Thymus (tissue), 14 donors: ENCODE measurements at places on chromosomes 16 and 17.
A peak's percentile ranks its signal among the peaks of the same experiment; 100 is the strongest.

DNA sequence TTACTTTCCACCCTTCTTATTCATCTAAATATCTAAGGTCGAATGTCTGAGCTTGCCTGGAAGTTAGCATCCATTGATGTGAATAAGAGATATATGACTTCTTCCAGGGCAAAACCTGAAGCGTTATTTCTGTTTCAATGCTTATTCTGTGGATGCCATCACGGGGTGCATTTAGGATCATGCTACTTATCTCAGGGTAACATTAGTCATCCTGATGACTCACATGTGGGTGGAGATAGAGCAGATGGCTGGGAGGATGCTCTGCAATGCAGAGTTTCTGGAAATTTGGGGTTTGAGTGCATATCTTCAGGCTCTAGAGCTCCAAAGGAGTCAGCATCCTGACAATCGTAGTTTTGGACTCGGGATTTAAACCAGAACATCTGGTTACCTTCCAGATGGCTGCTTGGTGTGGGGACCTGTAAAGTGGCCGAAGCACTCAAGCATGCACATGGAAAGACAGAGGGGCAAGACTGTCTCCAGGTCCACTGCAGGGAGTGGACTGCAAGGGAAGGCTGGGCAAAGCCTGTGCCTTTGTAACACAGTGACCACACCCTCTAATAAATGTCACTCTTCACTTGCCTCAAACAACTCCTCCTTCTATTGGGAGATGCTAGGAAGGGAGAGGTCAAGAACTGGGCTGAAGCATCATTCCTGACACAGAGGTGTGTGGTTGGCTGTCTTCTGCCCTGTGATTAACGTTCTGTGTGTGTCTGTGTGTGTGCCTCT lies 175.2 kb upstream of the SALL1 start:
- no peak for DNase-seq

GRCh38 chr16:1264345-1265089 lies 8.6 kb downstream of the TPSD1 start:
- DNase-seq: no peak

DNA sequence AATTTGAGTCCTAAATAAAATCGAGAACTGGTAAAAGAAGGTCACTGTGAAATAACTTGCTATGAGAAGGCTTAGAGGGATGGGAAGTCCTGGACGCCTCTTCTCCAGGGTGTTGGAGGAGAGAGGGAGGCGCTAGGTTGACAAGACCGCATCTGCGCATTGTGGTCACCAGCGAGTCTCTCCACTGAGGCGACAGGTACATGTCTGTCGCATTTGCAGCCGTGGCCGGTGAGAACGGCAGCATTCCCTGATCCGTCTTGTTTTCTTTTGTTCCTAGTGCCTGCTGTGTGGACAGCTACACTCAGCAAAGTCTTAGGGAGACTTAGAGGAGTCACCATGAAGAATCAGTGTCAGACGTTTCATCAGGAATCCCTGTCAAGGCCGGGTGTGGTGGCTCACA lies 8.1 kb upstream of the ATP6V0C start:
- no peak for DNase-seq

DNA sequence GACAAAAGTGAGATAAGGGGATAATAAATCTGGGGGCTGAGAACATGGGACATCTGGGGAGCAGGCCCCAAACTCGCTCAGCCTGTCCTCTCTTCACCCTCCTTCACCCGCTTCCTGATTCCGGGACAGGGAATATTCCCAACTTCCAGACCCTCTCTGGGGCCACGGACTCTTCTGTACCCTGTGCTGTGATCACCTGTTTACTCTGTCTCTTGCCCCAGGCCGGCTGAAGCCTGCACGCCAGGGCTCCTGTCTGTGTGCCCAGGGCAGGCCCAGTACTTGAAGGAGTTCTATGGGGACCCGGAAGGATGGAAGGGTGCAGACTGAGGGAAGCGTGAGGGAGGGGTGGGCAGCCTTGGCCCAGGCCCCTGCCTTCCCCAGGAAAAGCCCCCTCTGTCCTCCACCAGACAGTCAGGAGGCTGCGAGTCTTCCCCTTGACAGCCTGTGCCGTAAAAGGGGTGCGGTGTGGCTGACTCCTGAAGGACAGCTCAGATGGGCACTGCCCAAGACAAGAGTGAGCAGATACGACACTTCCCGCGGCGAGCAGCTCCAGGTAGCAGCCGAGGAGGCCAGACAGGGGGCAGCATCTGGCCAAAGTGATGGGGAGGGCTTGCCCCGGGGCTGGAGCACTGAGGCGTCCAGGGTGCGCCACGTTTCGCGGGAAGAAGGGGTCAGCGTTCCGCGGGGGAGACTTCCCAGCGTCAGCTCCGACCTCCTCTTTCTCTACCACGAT lies 1.0 kb upstream of the CCNF start:
- no peak for DNase-seq

DNA sequence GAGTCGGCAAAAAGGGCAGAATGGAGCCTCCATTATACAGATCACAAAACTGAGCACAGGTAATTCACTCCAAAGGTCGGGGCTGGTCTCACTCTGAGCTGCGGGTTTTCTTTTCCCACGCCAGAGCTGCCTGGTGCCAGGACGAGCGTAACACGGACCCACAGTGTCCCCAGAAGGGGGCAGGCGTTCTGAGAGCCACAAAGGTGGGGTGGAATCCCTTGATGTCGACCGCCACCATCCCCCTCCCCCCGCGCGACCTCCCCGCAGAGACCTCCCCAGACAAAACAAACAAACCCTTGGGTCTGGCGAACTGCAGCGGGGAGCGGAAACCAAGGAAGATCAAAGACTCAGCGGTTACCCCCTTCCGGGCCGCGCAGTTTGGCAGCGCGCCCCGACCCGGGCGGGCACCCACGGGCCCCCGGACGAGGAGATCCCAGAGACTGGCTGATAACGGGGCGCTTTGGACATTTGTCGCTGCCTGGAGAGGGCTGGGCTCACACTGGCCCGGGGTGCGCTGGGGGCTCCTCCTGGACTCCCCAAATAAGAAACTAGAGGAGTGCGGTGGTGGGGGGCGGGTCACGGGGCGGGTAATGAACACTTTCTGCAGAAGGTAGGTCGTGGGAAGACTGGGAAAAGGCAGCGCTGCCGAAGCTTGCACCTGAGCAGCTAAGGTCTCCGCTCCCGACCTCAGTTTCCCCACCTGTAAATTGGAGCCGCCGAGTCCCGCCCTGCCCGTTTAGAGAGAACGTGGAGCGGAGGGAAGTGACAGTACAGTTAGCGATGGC lies 664 bp upstream of the NKD1 start:
- peak; percentile 65 for DNase-seq

DNA sequence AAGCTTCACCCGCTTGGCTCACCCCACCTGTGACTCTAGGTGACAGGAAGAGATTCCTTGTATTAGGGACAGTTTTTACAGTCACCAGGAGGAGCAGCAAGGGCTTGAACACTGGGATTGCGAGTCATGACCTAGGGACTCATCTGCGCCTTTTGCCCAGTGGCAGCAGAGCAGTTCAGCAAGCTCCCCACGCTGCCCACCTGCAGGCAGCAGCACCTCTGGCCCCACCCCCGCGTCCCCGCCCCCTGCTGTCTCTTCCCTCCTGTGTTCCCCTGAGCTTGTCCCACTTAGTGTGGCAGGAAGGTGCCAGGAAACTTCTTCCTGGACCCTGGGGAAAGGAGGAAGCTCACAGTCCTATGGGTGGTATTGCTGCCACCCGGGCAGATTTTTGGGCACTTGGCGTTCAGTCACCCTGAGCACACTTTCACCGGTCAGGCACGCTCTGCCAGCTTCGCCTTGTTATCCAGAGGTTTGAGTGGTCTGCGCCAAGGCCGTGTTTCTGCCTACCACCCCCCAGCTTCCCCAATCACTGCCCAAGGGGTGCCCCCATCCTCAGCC lies 8.7 kb downstream of the MMP15 start:
- DNase-seq: no peak

- DNase-seq: no peak
These were observed 19.7 kb downstream of the C16orf74 start for GRCh38 chr16:85731179-85731578.

DNA sequence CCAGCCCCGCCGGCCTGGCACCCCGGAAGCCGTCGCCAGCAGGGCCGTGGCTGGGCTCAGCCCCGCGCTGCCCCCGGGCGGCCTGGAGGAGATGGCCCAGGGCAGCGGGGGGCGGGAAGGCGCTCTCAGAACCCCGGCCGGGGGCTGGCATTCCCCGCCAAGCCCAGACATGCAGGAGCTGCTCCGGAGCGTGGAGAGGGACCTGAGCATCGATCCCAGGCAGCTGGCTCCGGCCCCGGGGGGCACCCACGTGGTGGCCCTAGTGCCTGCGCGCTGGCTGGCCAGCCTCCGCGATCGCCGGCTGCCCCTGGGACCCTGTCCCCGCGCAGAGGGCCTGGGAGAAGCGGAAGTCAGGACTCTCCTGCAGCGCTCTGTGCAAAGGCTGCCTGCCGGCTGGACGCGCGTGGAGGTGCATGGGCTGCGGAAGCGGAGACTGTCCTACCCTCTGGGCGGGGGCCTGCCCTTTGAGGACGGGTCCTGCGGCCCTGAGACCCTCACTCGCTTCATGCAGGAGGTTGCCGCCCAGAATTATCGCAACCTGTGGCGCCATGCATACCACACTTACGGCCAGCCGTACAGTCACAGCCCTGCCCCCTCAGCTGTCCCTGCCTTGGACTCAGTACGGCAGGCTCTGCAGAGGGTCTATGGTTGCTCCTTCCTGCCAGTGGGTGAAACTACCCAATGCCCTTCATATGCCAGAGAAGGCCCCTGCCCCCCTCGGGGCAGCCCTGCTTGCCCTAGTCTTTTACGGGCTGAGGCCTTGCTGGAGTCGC lies 551 bp downstream of the WDR81 start:
- DNase-seq: no peak

GRCh38 chr16:23784811-23785447 lies 30.1 kb downstream of the CHP2 start:
- DNase-seq: no peak

DNA sequence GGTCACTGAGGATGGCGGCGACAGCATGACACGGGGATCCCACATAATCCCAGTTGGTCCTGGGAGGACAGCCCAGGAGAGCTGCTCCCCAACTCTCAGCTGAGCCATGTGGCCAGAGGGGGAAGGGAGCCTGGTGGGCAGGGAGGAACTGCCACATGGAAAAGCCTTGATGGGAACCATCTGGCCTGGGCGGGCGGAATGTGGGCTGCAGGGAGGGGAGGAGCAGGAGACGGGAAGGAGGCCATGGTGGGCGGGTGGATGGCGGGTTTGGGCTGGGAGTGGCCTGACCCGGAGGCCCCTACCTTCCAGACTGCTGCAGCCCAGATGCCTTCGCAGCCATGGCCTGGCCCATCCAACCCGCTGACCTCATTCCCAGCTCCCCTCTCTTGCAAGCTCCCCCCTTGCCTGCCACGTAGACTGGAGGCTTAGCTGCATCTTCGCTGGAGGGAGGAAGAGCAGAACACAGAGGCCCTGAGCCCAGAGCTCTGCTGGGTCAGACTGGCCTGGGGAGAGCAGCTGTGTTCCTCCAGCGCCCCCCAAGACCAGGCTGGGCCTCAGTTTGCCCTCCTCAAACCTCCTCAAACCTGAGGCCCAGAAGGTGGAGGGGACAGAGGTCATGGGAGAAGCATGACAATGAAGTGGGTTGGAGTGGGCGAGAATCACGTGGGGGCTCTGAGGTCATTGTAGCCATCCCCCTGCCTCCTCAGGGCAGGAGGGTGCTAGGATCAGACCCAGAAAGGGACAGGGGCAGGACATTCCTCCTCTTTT lies 8.2 kb upstream of the COL1A1 start:
- DNase-seq: no peak

DNA sequence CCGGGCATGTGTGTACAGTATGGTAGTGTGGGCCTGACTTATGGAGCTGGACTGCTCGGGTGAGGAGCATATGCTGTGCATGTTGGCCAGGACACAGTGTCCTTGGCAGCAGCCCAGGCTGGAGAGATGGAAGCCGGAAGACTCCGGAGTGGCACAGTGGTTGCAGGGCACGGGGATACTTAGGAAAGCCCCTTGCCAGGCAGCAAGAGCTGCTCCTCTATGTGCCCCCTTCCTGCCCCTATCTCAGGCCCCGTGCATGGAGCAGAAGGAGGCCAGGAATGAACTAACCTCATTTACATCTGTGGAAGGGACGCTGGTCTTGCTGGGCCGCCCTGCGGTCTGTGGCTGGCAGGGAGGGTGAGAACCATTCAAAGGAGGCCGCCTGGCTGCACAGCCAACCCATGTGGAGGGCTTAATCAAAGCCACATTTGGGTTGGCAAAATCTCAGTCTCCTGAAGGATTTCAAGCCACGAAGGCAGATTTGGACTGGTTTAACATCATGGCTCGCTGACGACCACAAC lies 32.2 kb upstream of the RCVRN start:
- no peak for DNase-seq

DNA sequence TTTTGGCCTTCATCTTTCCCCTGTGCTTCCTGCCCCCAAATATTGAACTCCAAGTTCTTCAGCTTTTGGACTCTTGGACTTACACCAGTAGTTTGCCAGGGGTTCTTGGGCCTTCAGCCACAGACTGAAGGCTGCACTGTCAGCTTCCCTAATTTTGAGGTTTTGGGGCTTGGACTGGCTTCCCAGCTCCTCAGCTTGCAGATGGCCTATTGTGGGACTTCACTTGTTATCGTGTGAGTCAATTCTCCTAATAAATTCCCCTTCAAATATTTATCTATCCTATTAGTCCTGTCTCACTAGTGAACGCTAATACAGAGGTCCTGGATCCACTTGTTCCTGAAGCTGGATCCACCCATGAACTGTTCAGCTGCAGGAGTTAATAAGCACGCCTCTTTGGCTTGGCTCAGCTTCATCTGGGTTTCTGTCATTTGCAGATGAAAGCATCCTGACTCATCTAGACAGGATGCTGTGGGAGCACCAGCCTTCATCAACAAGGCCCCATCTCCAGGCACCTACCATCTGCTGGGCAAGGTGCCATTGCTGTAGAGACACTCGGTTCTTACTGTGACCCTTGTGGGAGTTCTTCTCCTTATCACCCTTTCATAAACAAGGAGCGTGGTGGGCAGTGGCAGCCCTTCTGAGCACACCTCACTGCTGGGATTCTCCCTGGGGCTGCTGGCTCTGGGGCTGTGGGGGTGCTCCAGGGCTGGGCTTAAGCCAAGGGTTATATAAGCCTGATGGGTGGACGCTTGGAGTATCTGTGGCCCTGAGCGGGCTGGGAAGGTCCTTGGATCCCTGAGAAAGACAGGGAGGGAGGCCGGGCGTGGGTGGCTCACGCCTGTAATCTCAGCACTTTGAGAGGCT lies 23.1 kb downstream of the LAT start:
- no peak for DNase-seq
